Dermis microvascular lymphatic vessel endothelial cell (primary cell): ENCODE measurements at places on chromosomes 7 and 10.

GRCh38 chr7:142299237-142299781 lies 41.5 kb upstream of the PRSS58 start:
- DNase-seq = no peak

GRCh38 chr7:24384362-24385030 lies 100.5 kb downstream of the NPY start:
- no peak for DNase-seq

- DNase-seq = peak; percentile 94
Measured at GRCh38 chr10:323651-324293, 188.5 kb downstream of the ZMYND11 start.

GRCh38 chr7:73734619-73735527 lies 3.7 kb downstream of the ABHD11 start:
- DNase-seq = peak; percentile 32

GRCh38 chr10:129877773-129878371 lies 86.2 kb downstream of the EBF3 start:
- DNase-seq = peak; percentile 8

GRCh38 chr10:46052791-46053375 lies 6.8 kb upstream of the MSMB start:
- DNase-seq = no peak

DNA sequence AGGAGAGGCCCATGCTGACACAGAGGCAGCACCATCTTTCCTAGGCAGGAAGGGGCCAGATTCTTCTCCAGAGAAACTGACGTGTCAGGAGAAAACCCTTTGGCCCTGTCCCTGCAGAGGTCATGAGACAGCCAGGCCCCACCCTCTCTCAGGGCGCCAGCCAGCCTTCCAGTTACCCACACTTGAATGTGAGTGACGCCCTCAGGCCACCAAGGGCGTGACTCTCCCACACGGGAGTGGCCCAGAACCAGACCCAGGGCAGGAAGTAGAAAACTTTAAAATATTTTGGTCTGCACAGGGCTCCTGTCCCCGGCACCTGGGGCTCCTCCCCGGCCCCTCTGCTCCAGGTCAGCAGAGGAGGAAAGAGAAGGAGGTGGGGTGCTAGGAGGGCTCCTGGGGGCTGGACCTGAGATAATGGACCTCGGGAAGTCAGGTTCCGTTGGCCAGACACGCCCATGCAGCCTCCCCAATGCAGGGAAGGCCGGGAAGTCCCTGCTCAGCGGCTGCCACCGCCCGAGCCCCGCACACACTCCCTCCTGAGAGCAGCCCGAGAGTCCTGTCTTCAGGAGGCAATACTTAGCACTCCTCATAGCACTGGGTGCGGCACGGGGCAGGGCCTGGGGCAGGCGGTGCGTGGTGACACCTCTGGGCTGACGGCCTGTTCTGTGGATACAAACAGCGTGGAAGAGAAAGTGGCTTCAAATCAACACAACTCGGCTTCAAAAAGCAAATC lies 67.0 kb upstream of the CFAP46 start:
- no peak for DNase-seq

- no peak for DNase-seq
Measured at GRCh38 chr7:144713850-144714249, 122.0 kb downstream of the TPK1 start.

DNA sequence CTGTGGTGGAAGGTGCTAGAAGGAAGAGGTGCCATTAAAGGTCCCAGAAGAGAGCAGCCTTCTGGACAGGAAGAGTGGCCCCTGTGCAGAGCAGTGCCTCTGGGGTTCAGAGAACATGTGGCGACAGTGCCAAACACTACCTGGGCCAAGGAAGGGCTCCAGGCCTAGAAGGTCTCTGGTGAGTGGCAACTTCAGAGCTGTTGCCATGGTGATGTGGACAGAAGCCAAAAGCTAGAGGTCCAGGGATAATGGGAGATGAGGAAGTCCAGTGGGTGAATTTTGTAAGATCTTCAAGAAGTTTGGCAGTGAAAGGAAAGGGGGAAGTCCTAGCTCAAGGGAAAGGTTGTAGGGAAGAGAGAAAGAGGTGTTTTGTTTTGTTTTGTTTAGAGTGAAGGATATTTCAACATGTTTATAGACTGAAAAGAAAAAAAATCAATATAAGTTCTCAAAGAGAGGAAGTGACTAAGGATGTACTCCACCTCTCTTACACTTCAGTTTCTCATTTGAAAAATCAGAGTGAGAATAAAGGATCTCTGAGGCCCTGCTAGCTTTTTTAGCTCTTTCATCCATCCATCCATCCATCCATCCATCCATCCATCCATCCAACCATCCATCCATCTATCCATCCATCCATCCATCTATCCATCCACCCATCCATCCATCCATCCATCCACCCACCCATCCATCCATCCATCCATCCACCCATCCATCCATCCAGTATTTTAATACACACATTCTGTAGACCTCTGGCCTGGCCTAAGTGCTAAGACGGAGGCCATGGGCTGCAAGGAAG lies 77.1 kb upstream of the DUSP5 start:
- peak; percentile 65 for DNase-seq

DNA sequence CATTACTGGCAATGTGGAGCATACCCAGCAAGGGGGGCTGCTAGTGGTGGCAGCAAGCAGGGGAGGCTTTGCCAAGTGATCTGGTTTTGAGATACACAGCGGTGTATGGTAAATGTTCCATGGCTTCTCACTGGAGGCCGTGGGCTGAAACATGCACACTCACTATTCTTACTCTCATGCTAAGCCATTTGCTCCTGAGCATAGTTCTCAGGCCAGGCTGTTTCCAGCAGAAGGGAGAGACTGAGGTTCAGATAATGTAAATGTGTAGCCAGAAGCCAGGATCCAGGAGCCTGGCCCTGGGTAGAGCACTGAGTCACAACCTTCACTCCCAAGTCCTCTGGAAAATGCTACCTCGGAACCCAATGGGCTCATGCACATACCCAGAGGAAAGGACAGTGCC lies 757.9 kb downstream of the GRID1 start:
- DNase-seq = no peak
